A673 (cell line): ENCODE measurements at places on chromosomes 13 and 19. TPM values are rescaled to one million over a fixed set of nuclear protein-coding genes. Genes with fewer than 3 reads are reported as not detected.

The PPM1N gene
- total RNA-seq = 0.80 and 1.6 TPM in 2 replicates

DNA sequence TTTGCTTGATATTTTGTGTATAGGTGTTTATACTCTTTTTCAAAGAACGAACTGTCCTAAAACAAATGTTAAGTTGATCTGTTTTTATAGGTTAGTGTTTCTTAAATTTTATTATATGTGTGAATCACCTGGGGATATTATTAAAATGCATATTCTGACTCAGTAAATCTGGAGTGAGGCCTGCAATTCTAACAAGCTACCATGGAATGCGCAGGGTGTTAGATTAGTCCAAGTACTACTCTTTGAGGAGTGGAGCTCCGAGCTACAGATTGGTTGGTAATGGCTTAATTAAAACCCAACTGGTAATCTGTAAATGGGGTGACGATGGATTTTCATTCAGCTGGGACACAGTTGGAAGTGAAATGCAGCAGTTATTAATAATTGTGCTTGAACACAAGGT lies 214.1 kb upstream of the UFM1 start:
- H3K36me3 ChIP-seq = no peaks in the 10 kb centered on the region
- no peak overlapping the region for H3K4me3 ChIP-seq
- no peaks in the 10 kb centered on the region for H3K27me3 ChIP-seq
- no peaks in the 10 kb centered on the region for H3K4me1 ChIP-seq

GRCh38 chr13:65149687-65150086 lies 2080.4 kb downstream of the PCDH9 start:
- DNase-seq = no peak
- H3K27me3 ChIP-seq = no peaks in the 10 kb centered on the region
- no peak overlapping the region for H3K27ac ChIP-seq
- H3K4me1 ChIP-seq = no peaks in the 10 kb centered on the region
- no peaks in the 10 kb centered on the region for H3K36me3 ChIP-seq

DNA sequence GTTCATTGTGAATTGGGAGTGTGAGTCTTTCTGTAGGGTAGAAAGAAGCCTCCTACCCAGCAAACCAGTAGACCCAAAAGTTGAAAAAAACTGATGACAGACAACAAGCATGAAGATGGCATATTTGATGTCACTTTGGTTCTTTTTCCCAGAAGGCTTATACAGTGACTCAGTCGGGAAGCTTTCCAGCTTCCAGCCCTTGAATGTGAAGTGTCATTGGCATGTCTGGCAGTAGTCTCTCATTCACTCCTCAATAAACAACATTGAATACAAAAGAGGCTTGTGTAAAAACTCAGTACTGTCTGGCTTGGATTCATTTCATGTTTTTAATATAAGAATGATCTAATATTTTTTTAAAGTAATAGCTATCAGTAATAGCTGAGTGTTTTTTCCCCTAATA lies 68.7 kb downstream of the IPO5 start:
- peaks cover 77% of the 10 kb centered on the region for H3K36me3 ChIP-seq
- H3K27ac ChIP-seq = peak overlapping the region; percentile 60
- peak; percentile 80 for DNase-seq
